ENCODE measurements at places on chromosomes 7 and 10.

DNA sequence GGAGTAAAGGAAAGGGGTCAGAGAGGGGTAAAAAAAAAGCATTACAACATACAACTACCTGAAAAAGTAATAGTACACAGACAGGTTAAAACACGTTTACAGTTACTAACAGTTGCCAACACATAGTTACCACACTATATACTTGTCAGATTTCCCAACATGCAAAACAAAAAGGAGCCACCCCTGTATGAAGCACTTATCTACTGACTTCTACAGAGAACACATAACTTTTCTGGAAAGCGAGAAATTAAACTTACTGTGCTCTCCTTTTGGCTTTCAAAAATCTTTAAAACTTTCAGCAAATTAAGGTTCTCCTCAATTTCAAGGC is 2.1 kb downstream of the ABI1 start:
- DNase-seq = no peak

DNA sequence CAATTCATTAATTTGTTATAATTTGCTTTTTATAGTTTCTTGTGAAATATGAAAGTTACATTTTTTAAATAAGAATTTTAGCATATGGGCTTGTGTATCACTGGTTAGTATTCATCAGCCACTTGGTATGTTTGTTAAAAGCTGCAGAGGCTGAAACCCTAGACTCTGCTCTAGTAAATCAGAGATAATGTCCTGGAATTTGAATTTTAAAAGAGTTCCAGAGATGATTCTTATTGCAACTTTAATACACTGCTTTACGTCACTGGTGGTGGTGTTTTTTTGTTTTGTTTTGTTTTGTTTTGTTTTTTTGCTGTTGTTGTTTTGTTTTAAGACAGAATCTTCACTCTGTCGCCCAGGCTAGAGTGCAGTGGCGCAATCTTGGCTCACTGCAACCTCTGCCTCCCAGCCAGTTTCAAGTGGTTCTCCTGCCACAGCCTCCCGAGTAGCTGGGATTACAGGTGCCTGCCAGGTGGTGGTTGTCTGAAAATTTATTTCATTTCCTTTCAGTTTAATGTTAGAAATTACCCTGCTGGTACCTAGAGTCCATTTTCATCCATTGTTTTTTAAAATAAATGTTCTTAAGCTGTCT is 43.8 kb downstream of the PTPN12 start:
- DNase-seq = peak; percentile 1

DNA sequence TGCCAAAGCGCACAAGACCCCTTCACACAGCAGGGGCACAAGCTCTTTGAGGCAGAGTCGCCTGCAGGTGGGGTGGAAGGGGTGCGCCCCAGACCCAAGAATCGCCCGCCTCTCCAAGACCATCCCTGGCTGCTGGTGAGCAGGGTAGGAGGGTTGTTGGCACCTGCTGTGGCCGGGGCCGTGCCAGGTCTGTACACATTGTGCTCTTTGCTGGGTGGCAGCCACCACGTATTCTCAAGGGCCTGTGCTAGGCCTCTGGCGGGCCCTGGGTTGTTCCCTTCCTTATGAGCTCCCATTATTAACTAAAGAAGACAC is 84.4 kb downstream of the LHPP start:
- DNase-seq = no peak

DNA sequence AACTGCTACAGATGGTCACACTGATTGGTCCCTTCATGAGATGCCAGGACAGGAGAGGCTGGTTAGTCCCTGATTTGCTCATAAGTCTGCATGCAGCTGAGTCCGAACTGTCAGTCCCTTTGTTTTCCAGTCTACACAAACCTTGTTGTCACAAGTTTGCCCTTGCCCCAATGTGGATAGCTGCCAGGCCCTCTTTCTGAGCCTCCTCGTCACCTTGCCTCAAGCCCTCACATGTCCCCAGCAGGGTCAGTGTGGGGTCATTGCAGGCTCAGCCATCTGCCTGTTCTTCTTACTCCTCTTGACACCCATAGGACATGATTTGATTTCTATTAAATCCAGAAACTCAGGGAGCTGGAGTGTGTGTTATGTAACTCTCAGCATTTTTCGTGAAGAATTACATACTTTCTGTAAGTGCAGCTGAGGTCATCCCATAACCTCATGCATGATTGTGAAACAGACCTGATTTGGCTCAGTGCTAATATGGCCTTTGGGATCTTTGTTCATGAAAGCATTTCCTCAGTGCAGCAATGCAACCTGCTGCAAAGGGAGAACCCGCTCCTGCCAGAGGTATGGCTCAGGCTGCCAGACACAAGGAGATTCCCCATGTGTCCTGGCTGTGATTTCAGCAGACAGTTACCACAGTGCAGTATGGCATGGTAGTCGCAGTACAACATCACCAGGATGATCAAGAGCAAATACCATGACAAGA is 70.0 kb upstream of the ZMIZ2 start:
- DNase-seq = peak; percentile 51

GRCh38 chr7:92767437-92767836 is 68.9 kb downstream of the CDK6 start:
- DNase-seq = no peak

GRCh38 chr10:127990846-127991542 is 84.1 kb downstream of the PTPRE start:
- no peak for DNase-seq

DNA sequence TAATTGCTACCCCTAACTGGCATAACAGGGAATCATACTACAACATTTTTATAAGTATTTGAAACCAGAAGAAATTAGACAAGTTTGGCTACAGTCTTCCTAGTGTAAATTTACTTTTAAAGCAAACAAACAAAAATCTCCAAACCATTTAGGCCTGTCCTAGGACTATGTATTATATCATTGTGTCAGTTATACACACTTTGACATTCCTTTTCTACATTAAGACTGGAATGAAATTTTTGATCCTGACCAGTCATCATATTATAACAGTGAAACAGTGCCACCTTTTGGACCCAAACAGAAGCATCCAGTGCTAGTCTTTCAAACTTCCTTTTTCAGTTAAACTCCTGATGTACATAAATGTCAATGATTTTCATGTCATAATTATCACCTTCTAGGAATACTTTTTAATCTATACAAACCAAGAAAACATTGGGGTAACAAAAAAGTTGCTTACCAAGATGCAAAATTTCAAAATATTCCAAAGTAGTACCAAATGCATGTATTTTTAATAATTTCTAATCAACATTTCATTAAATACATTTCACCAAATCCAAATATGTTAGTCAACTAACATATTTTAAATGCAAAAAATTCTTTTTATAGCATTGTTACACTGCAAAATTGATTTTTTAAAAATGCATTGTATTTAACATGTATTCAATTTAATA is 75.7 kb downstream of the IMMP2L start:
- DNase-seq = peak; percentile 33

GRCh38 chr10:4865945-4866661 is 40.1 kb downstream of the AKR1E2 start:
- DNase-seq = no peak

DNA sequence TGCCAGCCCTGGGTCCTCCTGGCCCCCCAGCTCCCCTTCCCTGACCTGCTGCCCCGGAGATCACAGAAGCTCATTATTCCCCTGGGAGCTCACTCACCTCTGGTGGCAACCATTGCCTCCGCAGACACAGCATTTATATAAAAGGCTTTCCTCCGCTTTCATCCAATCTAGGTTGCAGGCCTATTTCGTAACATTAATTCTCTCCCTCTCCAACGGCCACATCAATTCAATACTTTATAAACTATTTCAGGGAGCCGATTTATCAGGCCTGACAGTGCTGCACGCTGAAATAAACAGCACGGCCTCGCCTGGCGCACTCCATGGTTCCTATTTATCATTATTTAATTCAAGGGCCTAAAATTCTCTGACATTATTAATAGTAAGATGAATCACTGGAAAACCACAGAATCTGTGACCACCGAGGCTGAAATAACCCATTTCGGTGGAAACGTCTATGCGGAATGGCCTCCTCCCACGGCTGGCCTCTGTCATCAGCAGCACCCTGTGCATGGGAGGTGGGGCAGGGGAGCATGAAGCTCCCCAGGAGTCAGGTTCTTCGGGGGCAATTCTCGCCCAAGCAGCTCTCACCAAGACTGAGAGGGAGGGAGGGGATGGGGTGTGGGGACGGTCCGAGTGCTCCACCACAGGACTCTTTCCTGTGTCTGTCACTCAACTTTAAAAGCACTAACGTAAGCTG is 249.3 kb upstream of the PFKP start:
- no peak for DNase-seq

GRCh38 chr7:133770863-133771492 is 356.2 kb upstream of the LRGUK start:
- no peak for DNase-seq

- DNase-seq = no peak
Observed at GRCh38 chr7:114660126-114660486, 245.5 kb downstream of the FOXP2 start.

DNA sequence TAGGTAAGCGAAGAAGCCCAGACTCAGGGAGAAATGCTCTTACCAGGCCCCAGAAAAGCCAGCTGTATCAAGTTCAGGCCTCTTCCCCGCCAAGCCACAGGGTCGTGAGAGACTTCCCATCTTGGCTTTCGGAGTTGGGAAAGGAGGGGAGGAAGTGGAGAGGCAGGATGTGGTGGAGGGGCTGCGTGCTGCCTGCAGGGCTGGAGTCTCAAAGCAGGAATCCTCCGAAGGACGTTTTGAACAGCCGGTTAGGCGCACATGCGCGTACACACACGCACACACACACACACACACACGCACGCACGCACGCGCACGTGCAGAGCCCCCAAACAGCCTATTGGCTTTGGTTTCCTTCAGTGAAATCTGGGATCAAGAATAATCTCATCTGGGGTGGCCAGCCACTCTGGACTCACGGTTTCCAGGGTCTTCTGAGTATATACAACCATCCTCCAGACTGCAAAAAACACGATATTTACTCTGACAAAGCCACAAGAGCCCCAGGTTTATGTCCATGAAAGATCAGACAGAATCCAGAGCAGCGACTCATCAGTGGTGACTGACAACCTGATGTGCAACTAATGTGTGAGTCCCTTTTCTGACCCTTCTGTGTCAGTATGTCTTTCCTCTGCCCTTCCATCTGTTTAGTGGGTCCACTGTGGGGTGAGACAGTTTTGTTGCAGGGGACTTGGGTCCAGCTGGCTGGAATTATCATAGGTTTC is 115.0 kb upstream of the ZNF438 start:
- DNase-seq = no peak

- peak; percentile 4 for DNase-seq
Observed at GRCh38 chr7:45663167-45663921, 89.2 kb downstream of the ADCY1 start.
